Activated CD4-positive, alpha-beta T cell treated with anti-CD3 and anti-CD28 coated beads for 24 hours (primary cell): ENCODE measurements at places on chromosomes 11 and 22.

DNA sequence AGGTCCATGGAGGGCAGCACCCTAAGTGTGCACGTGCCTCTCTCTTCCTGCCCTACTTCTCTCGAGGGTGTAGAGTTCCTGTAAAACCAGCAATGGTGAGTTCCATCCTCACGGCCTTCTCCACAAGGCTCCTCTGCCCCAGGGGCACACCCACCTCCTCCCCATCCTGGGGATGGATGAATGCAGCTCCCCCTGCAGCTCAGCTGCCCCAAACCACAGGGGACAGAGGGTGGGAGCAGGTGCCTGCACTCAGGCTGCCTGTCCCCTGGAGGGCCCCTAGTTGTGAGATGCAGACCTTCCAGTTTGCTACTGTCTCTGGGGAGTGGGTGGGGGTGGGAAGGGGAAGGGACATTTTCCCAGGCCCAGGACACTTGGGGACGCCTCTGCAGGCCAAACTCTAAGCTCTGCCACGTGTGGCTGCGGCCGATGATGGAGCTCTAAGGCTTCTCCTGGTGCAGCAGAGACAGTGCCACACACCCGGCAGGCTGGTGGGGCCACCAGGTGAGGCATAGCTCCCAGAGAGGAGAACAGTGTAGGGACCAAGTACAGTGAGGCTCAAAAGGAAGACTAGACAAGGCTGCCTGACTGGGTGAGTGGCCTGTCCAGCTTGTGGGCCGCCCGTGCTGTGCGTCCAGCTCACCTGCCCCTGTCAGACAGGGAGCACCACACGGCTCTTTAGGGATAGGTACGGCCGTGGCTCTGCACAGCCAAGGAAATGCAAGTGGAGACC, 540.9 kb downstream of the TBC1D22A start:
- DNase-seq: no peak

DNA sequence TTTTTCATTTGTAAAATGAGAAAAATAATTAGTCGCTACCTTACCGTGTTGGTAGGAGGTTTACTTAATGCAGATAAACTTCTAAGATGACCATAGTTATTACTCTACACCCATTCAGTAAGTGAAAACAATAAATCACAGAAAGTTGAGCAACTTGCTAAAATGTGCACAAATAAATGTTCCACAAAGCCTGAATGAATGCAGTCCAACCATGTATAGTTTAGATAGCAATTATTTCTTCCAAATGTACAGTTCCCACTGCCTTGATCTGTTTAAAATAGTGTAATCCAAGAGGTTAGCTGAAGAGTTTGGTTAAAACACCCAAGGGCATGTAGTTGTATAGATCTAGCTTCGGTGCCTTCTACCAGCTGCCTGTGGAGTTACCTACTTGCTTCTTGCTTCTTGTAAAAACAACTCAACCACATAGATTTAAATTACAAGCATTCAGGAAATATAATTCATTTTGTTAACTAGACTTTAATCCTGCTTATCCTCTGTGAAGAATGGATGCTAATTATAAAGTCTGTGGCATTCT, 106.3 kb upstream of the CARD18 start:
- DNase-seq: no peak

- no peak for DNase-seq
These were observed 5.8 kb downstream of the ARSA start for GRCh38 chr22:50621948-50622722.

DNA sequence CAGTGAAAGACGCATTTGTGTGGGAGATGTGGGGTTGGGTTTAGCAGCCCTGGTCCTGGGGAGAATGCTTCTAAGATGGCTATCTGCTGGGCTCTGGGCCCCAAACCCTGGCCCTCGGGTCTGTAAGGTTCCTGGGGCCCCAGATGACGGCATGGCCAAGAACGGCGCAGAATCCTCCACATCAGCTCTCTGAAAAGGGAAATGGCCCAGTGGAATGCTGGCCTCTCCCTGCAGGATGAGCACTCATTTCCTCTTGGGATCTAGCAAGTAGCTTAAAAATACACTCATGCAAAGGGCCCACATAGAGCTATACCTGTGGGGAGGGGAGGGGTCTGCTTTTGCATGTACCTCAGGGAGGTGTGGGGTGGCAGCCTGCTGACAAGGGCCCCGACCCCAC, 37.5 kb upstream of the LINC01488 start:
- DNase-seq: no peak

- DNase-seq: no peak
These were observed 37.8 kb downstream of the FDX1 start for GRCh38 chr11:110467556-110467955.

DNA sequence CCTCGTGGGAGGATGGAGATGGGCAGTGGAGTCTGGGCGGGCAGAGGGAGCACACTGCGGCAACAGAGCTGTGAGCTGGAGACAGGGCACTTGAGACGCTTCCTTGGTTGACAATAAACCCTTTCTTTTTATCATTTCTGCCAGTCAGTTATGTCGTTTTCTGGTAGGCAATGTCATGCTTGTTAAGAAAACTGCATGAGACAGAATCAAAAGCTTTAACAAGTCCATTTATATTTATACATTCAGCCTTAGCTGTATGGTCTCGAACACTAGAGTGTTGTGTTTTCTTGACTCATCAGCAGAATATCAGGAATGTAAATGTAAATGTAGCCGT, 31.9 kb downstream of the PPFIA1 start:
- DNase-seq: no peak
